ENCODE measurements at places on chromosomes 5 and 9. TPM values are rescaled to one million over a fixed set of nuclear protein-coding genes. Genes with fewer than 3 reads are reported as not detected.

WDR31 gene
- 5.1 TPM for total RNA-seq

PCDHB12 gene
- total RNA-seq = 7.2 TPM

FAM53C gene
- 56.6 TPM for total RNA-seq

- H3K4me3 ChIP-seq = no peak overlapping the region
- H3K4me1 ChIP-seq = peaks cover 2% of the 10 kb centered on the region
- no peak overlapping the region for H3K27ac ChIP-seq
Measured at GRCh38 chr5:89297066-89297465, 414.1 kb upstream of the MEF2C start.

DNA sequence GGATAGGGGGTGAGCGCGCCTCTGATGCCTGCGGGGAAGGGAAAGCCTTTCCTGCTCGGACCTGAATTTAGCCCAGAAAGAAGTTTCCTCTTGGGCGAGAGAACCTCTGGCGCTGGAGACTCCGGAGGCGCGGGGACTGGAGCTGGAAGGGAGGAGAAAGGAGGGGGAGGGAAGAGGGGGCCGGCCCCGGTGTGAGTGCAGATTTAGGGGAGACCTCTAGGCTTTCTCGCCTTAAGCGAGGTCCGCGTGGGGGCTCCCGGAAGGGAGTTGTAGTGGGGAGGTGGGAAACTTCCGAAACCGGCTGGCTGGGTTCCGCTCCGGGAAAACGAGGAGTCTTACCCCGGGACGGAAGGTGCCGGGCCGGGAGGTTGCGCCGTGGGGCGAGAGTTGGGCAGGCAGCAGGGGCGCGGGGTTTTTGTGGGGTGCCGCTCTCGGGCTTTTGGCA lies 1.3 kb downstream of the PCSK5 start:
- H3K27me3 ChIP-seq = peaks cover 68% of the 10 kb centered on the region
- peak overlapping the region; percentile 83 for H3K4me3 ChIP-seq
- peaks cover 34% of the 10 kb centered on the region for H3K4me1 ChIP-seq
- no peak for DNase-seq
- H3K27ac ChIP-seq = peak overlapping the region; percentile 22

DNA sequence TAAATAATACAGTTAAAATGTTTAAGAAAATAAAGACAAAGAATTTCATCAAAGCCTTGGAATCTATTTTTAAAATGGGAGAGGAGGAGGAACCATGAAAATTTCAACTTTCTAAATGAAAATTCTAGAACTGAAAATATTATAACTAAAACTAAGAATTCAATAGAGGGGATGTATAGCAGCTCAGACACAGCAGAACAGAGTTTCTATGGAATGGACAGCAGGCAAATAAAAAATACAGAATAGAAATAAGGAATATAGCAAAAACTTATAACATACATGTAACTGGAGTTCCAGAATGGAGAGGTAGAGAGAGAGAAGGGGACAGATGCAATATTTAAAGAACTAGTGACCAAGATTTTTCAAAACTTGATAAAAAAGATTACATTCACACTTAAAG lies 1.4 kb upstream of the RANBP17 start:
- H3K4me1 ChIP-seq = peaks cover 18% of the 10 kb centered on the region
- peaks cover 12% of the 10 kb centered on the region for H3K27me3 ChIP-seq
- no peak for DNase-seq
- H3K27ac ChIP-seq = peak overlapping the region; percentile 71

DNA sequence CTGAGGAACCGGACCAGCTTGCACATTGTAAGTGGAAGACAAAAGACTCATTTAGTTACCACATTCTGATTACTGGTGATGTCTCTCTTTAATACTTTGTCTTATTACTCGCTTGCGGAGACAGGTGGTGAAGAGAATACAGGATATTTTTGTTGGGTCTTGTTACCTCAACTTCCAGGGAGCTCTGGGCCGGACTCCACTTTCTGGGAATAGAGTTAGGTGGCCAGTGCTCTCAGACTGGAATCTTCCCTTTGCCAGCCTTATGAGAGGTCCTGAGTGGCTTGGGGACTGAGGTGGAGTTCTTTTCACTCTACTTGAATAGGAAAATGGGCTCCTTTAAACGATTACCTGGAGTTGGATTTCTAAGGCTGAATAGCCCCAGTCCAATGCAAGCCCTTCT lies 33.3 kb upstream of the SPRY4 start:
- H3K36me3 ChIP-seq = no peaks in the 10 kb centered on the region
- peaks cover 22% of the 10 kb centered on the region for H3K4me1 ChIP-seq
- DNase-seq = no peak
- H3K27ac ChIP-seq = peak overlapping the region; percentile 91
- H3K4me3 ChIP-seq = peak overlapping the region; percentile 73

All from progenitor cell of endocrine pancreas (in vitro differentiated cells).